ENCODE measurements at places on chromosomes 1 and 21.

- no peak for DNase-seq
These were observed 115.6 kb upstream of the SLC45A1 start for GRCh38 chr1:8202182-8202905.

DNA sequence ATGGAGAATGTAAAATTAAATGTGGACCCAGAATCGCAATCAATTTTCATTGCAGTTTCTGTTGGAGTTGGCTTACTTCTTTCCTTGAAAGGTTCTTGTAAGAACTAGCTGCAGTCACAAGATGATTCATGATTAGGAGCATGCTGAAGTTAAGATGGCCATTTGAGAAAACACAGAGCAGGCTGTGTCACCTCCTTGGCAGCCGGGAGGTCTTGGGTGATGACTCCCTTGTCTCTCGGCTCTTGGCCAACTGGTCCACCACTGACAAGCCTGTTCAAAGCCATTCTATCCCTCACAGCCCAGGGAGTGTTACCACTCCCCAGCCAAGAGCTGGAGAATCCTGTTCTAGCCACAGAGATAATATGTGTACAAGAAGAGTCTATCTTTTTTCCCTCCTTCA lies 40.6 kb downstream of the OPTC start:
- DNase-seq = no peak

DNA sequence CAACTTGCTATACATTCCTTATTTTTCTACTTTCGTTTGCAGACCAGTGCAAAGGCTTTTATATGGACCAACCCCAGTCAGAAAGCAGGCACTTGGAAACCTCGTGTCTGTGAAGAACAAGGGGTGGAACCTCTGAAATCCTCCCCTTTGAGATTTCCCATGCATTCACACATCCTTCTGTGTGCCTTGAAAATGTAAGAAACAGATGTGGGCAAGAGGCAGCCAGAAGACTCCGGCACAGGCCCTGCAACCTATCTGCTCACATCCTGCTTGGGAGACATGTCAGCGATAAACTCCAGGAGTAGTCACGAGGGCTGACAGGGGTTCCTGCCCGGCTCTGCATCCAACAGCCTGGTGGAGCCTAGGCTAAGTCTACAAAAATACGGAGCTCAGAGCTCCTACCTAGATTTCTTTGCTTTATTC lies 42.5 kb downstream of the ETS2 start:
- no peak for DNase-seq

- DNase-seq = no peak
These were observed 829 bp downstream of the ALX3 start for GRCh38 chr1:110069404-110070281.

GRCh38 chr1:57782357-57782756 lies 358.5 kb upstream of the DAB1 start:
- no peak for DNase-seq

DNA sequence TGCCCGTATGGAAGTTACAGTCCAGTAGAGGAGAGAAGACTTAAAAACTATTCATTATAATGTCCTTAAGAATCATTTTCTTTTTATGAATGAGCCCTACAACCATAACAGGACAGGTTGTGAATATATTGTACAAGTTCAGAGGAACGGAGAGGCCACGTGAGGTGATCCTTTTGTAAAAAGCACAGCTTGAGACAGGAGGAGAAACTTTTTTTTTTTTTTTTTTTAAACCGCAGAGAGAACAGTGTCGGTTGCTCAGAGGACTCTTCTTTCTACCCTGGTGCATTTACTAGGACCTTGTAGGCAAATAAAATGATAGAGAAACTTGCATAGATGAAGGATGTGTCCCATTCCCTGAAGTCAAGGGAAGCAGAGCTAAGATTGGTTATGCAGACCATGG lies 32.1 kb downstream of the DYRK1A start:
- DNase-seq = no peak

DNA sequence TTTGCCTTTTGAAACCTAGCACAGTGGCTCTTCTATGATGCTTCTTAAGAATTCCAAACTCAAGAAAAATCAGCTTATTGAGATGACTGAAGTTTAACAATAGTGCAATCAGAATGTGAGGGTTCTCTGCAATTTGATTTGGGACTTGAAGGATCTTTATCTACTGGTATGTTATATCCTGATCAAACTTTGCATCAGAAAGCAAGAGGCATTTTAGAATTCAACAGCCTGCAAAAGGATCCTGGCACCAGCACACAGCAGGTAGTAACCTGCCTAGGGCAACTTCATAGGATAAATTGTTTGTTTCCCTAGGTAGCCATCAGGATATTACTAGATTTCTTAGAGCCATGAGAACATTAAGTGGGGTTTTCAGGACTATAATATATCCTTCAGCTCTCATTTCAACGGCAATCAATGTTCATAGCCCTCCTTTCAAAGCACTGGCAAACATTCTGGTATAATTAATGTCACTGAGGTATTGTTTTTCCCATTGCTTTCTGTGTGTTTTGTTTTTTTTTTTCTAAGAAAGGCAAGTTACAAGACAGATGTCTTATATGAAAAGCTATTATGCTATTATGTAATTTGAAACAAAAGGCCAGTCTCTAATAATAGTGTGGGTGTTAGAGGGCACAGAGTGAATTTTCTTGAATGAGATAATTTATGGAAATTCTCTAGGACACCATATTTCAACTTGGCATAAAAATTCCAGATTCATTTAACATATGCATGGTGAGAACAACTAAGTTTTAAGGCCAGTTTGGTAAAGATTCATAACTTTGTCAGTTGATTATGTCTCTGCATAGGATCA lies 34.5 kb downstream of the NTNG1 start:
- no peak for DNase-seq

All from activated CD4-positive, alpha-beta memory T cell treated with anti-CD3 and anti-CD28 coated beads for 36 hours (primary cell).